ENCODE measurements at places on chromosomes 16 and 17.
A peak's percentile ranks its signal among the peaks of the same experiment; 100 is the strongest.

GRCh38 chr17:41918314-41919164 is at the start of gene ACLY:
ACLY (minus strand) TSS chr17:41918951; CDS start chr17:41913873, 5,078 bp downstream.
- DNase-seq: peak; percentile 86

DNA sequence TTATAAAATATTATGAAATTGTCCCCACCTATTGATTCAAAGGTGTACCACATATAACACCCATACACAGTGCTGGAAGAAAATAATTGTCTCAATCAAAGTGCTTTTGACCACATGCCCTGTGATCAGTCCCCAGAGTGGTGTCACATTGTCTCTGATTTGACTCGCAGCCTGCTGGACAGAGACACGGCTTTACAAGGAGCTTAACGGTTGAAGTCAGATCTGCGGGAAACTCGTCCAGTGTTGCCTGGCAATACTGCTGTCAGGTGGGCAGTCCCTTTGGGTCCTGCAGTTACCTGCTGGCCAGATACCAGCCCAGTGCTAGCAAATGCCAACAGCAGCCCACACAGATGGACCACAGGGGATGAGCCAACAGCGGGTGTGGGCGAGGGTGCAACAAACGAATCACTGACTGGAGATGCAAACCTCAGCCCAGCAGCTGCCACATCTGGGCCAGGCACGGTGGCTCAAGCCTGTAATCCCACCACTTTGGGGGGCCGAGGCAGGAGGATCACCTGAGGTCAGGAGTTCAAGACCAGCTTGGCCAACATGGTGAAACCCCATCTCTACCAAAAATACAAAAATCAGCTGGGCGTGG is 26.2 kb upstream of the SSTR2 start:
- DNase-seq: no peak

DNA sequence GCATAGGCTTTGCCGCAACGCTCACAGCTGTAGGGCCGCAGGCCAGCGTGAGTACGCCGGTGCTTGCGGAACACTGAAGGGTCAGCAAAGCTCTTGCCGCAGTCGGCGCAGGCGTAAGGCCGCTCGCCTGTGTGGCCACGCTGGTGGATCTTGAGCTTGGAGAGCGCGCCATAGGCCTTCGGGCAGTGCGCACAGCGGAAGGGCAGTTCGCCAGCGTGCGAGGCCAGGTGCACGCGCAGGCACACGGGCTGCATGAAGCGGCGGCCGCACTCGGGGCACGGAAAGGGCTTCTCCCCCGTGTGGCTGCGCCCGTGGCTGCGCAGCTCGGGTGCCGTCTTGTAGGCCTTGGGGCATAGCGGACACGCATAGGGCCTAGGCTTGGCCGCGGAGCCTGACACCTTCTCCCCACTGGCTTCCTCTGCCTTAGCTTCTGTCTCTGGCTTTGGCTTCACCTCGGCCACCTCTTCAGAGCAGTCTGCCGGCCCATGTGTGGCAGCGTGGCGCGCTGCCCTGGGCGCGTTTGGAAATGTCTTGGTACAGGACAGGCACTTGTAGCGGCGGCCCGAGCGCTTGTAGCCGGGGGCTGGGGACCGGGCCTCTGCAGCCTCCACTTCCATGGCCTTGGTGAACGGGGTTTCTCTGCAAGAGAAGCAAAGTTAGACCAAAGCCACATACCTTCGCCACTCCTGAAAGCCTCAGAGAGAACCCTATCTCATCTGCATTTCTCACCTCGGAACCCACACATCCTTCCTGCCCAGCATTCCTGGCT is 10.0 kb downstream of the ZNF668 start:
- no peak for DNase-seq

DNA sequence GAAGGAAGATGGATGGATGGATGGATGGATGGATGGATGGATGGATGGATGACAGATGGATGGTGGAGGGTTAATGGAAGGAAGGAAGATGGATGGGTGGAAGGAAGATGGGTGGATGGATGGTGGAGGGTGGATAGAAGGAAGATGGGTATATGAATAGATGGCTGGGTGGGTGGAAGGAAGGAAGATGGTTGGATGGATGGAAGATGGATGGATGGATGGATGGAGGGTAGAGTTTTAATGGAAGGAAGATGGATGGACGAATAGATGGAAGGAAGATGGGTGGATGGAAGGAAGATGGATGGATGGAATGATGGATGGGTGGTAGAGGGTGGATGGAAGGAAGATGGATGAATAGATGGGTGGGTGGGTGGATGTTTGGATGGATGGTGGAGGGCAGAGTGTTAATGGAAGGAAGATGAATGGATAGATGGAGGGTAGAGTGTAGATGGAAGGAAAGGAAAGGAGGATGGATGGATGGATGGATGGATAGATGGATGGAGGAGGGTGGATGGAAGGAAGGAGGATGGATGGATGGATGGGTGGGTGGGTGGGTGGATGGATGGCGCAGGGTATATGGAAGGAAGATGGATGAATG is 22.1 kb downstream of the MLYCD start:
- no peak for DNase-seq

DNA sequence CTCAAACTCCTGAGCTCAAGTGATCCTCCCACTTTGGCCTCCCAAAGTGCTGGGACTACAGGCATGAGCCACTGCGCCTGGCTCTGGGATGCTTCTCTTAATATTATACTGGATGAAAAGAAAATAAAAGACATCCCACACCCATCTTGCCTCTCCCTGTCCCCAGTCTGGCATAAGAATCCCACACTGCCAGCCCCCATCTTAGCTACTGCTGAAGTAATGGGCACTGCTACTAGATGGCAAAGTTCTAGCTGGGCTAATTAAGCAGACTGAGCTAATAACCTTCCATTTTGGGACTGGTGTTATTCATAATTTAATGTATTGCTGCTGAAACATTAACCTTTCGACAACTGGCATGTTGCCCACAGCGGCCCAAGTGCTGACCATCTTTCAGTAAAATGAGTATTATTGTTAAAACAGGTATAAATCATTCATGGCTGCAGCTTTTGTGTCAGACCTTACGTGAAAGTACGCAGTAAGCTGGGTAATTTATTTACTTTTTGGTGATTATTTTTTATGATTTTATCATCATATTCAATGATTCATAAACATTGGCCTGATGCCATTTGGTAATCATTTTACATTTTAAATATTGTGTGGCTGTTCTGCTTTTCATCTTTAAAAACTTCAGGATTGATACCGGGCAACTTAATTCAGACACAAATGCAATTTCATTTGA is 47.4 kb upstream of the ZFHX3 start:
- DNase-seq: no peak

GRCh38 chr17:8120520-8121406 is 2.4 kb upstream of the ALOXE3 start:
- DNase-seq: no peak

DNA sequence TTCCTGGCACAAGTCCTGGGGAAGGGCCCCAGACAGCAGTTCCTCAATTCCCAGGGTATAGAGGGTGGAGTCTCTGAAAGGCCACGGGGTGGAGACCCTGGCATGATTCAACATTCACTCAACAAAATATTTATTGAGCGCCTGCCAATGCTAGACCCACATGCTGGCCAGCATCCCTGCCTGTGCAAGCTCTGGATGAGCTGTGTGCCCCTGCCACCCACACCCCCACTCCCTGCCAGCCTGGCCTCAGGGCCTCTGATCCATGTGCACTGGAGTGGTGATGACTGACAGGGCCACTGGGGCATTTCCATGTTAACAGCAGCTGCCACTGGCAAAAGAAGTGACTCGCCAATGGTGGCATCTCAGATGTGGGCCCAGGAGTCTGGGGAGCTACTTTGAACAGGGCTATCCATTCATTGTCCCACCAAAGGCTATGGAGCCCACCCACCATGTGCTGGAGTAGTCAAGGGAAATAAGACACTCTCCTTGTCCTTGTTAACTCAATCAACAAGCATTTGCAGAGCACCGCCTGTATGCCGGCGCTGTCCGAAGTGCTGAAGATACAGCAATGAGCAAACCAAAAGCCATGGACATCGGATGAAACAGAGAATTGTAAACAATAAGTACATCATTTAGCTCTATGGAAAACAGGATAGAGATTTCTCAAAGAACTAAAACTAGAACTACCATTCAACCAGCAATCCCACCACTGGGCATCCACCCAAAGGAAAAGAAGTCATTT is 3.0 kb upstream of the PRSS22 start:
- DNase-seq: no peak

- no peak for DNase-seq
These were observed 28.9 kb upstream of the PRM1 start for GRCh38 chr16:11309895-11310633.

DNA sequence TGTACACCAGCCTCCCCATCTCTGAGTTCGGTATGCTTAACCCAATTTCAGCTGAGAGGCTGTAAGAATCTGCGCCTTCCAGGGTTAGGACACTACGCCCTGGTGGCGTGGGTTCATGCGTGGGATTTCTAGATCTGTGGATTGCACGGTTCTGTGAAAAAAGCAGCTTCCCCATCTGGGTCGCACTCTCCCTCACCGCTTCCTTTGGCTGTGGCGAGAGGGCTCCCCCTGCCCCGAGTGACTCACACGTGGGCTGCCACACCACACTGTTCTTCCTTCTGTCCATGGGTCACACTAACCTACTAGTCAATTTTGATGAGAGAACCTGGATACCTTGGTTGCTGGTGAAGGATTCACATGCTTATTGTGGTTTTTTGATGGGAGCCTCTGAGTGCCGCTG is 256.0 kb upstream of the MAF start:
- DNase-seq: no peak

GRCh38 chr17:32519228-32520103 is 32.7 kb downstream of the CDK5R1 start:
- DNase-seq: peak; percentile 8

DNA sequence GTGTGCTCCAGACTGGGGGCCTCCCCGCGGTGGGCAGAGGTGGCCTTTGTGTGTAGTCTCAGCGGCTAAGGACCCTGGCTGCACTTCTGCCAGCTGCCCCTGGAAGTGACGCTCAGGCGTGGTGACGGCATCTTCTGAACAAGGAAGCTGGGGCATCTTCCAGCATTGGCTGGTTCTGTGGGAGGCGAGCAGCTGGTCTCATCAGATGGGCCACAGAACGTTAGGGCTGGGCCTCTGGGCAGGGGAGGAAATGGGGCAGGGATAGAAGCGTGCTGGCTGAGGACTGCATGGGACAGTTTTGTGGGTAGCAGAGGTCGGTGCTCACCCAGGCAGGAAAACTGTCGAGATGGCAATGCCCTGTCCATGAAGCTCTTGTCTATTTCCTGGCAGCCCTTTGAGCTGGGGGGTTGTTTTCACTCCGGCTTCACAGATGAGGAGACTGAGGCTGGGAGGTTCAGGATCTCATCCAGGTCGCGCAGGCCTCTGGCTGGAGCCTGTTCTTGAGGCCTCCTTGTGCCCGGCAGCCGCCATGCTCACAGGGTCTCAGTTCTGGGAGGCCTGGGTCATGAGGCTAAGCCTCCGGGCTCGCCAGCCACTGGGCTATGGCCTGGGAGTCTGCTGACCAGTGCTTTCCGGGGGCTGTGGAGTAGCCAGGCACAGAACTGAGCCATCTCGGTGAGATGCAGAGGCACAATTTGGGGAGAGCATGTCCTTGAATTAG is 16.3 kb downstream of the IRF8 start:
- DNase-seq: no peak

DNA sequence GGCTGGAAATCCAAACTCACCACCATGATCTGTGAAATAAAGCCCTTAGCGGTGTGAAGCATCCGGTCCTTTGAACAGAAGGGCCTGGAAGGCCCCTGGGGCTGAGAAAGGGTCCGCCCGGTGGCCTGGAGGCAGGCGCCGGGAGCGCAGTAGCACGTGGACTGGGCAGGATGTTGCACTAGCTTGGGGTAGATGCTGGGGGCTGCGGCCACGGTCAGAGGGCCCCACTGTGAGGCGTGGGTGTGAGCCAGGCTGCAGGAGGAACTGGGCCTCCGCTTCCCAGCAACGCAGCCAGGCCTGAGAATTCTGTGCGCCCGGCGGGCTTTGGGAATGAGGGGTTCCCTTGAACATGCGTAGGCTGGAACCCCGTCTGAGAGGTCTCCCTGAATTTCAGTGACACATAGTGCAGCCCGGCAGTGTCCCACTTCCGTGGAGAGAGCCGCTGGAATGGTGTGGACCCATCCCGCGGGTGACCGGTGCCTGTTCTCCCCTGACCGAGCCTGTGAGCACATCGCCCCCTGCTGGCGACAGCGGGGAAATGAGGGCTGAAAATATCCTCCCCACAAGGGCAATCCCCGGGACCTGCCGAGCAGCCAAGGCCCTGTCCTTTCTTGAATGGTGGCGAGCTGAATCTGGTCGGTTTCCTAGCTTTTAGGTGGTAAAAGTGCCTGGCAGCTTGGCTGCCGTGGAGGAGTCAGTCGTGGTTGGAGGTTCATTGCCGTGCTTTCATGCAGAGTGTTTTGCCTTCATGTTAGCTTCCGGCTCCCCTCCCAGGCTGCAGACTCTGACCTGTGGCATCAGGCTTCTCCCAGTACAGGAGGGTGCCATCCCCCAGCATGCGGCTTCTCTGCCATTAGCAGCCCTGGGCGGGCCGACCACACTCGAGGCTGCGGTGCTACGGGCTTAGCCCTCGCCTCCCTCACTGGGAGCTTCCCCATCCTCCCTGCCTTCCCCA is 43.8 kb downstream of the DNAJA2 start:
- peak; percentile 51 for DNase-seq

DNA sequence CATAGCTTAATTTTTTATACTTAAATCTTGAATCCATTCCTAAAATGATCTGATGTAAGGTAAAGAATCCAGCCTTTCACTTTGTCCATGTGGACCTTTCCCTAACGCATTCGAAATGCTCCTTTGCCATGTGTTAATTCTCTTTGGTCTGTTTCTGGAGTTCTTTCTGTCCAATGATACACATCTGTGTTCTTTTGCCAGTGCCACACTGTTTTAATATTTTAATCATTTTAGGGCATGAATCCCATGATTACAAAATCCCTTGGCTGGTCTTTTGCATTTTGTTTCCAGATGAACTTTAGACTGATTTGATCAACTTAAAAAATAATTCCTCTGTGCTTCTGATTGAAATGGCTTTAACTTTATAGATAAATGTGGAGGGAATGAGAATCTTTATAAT is 74.1 kb downstream of the NTN1 start:
- DNase-seq: no peak

DNA sequence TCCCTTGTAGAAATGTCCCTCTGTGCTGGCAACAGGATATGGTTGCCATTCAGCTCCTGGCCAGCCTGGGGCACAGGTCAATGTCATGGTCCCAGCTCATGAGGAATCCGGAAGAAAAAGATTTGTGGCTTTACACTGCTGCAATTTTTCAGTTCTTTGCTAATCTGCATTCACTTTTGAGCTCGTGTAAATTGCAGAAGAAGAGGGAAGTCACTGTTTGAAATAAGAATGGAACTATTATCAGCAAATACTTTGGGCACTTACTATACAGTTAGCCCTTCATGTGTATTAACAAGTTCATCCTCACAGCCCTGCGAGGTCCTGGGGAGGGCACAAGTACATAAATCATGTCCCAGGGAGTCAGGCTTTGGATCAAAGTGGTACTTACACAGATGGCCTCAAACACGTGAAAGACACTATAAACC is 14.2 kb downstream of the SLC47A2 start:
- DNase-seq: no peak

- no peak for DNase-seq
These were observed 931.6 kb upstream of the GOT2 start for GRCh38 chr16:59665618-59666220.

GRCh38 chr17:45364531-45365390 is 47.9 kb upstream of the MAP3K14 start:
- no peak for DNase-seq

Measured in activated T-helper 1 cell treated with anti-CD3 and anti-CD28 coated beads, Interleukin-2, amount 50 U/mL, for 16 hours (primary cell).